ENCODE measurements at places on chromosomes 11 and 22.

DNA sequence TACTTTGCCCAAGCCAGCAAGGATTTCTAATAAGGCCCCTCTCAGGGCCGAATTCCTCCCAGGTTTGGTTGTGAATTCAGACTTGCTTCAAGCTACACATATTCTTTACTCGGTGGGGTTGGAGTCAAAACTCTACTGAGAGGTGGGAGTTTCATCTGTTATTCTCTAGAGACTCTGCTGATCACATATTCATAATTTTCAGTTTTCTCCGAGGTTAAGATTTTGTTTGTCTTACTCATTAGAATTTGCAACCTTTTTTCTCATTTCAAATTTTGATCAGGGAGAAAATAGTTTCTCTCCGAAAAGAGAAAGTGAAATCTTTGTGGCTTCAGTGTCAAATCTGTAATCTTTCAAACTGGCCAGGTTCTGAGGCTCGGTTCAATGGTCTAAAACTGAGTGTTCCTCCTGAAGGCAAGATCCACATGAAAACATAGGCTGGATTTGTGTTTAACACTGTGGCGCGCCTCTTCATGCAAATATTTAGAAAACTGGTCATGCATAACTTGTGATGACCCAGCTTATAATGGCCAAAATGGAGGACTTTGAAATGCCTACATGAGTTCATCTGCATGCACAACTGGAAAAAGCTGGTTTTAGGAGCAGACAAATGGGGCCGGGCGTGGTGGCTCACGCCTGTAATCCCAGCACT is 21.5 kb upstream of the GSTP1 start:
- DNase-seq = no peak

- DNase-seq = no peak
These were observed 61.4 kb upstream of the MTMR2 start for GRCh38 chr11:95985174-95985808.

- no peak for DNase-seq
These were observed 52.8 kb downstream of the ENDOD1 start for GRCh38 chr11:95142431-95142830.

DNA sequence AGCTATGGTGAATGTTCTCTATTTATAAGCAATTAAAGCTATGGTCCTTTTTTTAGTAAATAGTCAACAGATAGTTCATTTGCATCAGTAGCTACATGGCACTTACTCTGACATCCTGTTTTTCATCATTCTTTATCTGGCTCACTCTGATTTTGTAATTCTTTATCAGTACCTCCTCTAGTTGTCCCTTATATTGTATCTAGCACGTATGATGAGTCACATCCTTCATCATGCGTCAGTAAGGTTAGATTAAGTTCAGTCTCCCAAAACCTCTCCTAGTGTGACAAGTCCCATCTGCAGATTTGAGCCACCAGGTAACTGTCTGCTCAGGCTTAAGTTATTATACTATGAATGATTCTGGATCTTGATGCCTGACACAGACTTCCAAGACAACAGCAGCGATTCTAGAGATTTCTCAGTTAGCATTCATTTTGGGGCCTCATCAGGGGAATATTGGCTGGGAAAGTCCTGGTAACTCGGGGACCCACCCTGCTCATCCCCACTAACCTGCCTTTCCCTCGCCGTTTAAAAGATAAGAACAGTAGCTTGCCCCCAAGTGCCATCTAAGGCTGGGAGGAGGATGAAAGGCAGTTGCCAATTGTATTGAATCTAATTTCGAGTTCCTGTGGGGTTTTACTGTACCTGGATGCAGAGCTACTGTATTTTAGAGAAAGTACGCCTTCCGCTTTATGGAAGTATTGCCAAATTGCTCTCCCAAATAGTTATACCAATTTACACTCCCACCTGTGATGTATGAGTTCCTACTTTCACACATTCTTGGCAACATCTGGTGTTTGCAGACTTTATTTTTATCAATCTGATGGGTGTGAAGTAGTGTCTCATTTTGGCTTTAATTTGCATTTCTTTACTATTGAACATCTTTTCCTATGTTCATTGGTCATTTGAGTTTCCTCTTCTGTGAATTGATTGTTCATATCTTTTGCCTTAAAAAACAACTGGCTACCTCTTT is 55.9 kb downstream of the ZC3H12C start:
- DNase-seq = peak; percentile 21

- DNase-seq = no peak
These were observed 54.1 kb upstream of the SOX6 start for GRCh38 chr11:16410479-16410878.

- no peak for DNase-seq
These were observed 25.4 kb upstream of the ADORA2A start for GRCh38 chr22:24401931-24402367.

DNA sequence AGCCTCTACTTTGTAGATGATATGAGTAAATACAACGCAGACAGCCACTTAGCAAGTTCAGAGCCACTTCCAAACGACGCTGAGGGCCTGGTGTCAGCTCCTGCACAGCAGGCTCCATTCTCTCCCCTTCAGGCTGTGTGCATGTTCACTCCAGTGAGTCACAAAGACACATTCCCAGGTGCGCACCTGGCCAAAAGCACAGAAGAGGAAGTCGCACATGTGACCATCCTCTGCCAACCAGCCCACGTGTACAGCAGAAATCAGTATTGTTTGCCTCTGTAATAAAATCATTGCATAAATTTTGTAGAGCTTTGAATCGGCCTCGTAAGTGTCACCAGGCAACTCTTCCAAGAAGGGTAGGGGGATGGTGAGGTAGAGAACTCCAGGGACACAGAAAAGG is 19.5 kb upstream of the TPH1 start:
- no peak for DNase-seq

DNA sequence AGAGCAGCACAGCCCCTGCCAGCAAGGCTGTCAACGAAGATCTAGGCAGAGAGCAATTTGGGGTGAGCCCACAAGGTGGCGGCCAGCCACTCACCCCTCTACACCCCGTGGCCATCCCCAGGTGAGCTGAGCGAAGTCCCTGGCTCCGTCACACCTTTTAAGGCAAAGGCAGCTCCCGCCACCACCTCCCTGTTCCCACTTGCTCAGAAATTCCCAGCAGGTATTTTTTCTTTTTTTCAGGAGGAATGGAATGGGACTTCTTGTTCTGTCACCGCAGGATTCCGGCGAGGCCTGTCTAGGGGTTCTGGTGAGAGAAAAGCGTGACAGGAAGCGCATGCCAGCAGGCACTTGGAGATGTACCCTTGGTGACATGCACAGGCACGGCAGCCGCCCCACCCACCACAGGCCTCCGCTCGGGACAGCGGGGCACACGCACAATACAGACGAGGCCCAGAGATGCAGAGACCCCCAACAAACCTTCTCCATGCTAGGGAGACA is 10.0 kb downstream of the RPL3 start:
- DNase-seq = no peak

- DNase-seq = no peak
These were observed 203.9 kb downstream of the FAM76B start for GRCh38 chr11:95585752-95586077.

- no peak for DNase-seq
These were observed 66.9 kb downstream of the YAP1 start for GRCh38 chr11:102177126-102177525.

DNA sequence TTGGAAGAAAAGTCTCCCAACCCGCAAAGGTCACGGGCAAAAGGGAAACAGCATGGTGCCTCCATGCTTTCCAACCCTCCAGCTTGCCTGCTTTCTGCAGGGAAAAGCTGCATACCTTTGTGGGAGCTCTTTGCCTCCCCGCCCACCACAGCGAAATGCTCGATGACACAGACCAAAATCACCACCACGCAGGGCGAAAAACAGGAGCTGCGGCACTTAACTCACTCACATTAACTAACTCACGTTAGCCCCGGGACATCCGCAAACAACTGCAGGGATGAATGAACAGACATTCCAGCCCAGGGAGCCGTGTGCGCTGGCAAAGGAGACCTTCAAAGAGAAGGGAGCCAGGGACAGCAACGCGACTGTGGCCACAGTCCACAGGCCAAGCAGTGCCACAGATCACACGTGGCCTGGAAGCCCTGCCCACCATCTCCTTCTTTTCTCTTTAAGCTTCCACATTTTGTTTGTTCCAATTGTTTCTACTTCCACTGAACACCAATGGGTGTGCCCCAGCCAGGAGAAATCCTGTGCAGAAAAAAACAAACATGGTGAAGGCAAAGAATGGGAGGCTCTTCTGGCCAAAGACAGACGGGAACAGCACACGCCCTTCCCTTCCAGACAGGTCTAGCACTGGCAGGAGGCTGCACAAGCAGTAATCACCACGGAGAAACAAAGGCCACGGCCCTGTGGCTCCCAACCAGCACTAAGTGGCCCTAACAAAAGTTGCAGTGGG is 39.3 kb downstream of the DUSP8 start:
- no peak for DNase-seq

DNA sequence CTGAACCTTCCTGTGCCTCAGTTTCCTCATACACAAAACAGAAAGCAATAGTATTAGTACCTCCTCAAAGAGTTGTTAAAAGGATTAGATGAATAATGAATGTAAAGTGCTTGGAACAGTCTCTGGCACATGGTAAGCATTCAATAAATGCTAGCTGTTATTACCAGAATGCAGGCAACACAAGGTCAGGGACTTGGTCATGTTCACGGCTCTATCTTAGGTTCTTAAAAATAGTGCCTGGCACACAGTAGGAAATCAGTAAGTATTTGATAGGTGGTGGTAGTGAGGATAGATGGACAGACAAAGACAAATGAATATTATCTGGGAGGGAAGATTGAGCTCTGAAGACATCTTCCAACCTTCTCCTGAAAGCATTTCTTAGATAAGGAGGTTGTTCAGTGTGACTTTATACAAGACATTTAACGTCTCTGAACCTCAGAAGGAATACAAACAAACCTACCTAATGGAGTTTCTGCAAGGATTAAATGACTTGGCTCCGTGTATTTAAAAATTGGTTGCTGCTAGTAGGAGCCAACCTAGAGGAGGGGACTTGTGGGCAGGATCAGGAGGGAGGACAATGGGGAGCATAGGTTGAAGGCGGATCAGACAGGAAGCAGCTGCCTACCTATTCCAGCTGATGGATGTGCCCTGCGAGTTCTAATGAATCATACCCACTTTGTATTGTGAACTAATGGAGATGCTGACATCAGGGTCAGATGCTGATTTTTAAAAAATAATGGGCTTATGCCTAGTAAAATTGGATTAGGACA is 94.1 kb downstream of the DBX1 start:
- DNase-seq = no peak

DNA sequence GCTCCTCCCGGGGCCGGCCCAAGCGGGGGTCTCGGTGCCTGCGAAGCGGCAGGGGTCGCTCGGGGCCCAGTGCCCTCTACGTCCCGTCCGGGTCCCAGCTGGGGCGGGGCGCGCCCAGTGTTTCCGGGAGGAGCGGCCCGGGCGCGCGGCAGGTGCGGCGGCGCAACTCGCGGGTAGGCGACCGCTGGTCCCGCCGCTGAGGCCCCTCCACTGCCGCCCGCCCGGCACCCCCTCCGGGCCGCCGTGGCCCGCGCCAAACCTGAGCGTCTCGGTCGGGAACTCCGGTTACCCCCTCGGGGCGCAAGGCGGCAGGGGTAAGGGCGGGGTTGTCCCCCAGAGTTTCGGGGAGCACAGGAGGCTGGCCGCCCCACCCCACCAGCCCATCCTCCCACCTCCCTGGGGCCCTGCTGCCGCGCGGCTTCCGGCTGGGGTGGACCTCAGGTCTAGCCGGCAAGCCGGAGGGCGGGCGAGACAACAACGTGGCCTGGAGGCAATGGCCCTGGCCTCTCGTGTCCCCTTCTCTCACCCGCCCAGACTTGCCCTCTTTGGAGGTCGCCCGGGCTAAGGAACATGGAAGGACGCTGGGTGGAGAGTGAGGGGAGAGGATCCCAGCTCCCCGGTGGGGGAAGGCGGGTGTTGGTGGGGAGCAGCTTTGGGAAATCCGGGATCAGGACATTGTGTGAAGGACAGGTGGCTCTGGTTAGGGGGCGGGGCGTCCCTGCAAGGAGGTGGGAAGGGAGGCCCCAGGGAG is 398 bp upstream of the CRACR2B start:
- no peak for DNase-seq

DNA sequence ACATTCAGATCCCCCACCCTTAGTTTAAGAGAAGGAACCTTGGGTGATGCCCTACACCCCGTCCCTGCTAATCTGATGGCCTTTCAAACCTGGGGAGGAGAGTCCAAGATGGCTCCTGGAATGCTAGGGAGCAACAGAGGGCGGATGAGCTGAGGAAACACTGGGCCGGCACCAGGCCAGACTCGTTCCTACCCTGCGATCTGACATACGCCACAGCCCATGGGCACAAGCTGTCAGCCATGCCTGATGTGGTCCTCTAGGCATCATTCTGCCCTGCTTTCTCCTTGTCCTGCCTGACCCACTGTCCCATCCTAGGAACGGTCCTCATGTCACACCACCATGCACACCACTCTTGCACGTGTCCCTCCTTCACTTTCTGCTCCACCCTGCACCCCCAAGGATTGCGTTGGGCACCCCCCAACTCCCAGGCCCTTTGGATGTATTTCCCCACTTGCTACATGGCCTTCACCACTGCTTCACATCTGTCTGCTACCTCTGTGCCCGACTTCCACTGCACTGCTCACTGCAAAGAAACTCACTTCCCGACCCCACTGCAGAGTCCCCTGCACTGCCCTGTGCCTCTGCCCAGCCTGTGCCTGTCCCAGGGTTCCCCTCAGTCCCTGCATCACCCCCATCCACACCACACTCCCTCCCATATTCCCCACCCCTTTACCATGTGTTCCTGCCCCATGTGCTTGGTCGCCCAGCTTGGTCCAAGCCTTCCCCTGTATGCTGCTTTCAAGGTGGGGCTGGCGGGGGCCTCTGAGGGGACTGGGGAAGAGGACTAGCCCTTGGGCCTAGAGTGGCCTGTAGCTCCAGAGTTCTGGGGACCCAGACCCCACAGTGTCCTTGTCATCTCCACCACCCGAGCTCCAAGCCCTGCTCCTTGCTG is 29.2 kb downstream of the USP35 start:
- DNase-seq = no peak

DNA sequence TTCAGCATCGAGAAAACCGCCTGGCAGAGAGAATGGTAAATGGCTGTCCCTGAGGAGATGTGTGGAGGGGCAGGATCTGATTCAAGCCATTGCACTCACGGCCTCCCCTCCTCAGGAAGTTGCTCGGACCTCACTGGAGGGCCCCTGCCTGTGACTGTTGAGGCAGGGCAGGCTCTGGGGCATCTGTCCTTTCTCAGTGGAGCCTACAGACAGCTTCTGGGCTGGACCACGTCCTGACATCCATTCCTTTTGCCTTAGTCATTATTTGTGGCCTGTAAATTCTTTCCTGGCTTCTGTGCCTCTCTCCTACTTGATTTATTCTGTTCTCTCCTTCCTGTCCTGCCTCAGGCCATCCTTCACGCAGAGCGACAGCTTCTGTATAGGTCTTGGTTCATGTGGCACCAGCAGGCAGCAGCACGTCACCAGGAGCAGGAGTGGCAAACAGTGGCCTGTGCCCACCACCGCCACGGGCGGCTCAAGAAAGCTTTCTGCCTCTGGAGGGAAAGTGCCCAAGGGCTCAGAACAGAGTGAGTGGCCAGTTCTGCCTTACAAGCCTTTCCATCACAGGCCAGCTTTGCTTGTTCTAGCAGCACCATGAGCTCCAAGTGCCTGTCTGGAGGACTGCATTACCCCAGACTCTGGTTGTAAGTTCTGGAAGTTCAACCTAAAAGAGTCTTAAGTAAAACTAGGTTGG is 59.6 kb downstream of the PISD start:
- no peak for DNase-seq
